Activated T-cell treated with anti-CD3 and anti-CD28 coated beads for 4 hours (primary cell): ENCODE measurements at places on chromosomes 1 and 21.
A peak's percentile ranks its signal among the peaks of the same experiment; 100 is the strongest.

DNA sequence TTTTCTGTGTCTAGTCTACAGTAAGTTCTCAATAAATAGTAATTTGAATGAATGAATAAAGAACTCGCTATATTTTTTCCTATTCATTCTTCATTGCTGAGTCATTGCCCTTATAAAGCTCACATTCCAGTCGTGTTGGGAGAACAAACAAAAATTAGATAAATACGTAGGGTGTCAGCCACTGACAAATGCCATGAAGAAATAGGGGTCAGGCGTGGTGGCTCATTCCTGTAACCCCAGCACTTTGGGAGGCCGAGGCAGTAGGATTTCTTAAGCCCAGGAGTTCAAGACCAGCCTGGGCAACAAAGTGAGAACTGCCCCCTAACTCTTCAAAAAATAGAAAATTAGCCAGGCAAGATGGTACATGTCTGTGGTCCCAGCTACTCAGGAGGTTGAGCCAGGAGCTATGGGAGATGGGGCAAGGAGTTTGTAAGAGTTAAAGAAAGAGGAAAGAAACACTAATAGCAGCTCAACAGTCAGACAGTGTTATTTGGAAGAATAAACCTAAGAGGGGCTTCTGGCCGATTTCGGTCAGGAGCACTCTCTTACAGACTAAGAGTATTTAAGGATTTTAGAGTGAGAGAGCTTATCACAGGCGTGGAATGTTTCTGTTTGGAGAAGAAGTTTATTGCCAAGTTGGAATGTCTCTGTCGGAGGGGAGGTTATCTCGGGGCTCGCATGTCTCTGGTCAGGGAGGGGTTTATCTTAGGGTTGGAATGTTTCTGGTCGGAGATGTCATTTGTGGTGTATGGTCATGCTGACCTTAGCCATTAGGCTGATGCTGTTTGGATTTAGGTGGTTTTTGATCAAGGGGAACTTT is 1.8 kb upstream of the CHML start:
- no peak for DNase-seq

DNA sequence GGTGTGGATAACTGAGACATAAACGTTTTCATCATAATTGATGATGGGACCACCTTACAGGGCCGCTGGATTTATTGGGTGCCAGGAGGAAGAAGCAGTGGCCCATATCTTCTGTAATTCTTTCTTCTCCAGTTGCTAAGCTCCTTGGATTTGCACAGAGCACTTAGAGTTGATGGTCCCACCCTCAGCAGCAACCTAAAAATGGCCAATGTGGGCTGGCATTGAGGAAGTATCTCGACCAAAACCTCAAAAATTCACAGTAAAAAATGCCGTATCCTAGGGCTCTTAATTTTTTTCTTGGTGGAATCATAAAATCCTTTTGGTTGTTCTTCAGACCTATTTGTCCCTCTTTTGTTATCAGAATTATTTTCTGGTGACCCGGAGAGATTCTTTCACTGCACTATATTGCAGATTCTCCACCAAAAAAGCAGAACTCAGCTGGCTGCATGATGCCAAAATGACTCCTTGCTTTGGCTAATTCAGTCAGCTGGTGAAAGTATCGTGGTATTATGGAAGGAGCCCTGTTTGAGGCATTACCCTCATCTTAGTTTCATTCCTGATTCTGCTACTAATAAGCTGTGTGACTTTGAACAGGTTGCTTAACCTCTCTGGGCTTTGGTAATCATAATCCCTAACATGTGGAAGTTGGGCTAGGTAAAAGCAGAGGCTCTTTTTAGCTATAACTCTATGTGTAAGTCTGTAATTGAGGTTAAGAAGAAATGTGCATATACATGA is 27.6 kb downstream of the KIRREL1 start:
- DNase-seq = no peak

DNA sequence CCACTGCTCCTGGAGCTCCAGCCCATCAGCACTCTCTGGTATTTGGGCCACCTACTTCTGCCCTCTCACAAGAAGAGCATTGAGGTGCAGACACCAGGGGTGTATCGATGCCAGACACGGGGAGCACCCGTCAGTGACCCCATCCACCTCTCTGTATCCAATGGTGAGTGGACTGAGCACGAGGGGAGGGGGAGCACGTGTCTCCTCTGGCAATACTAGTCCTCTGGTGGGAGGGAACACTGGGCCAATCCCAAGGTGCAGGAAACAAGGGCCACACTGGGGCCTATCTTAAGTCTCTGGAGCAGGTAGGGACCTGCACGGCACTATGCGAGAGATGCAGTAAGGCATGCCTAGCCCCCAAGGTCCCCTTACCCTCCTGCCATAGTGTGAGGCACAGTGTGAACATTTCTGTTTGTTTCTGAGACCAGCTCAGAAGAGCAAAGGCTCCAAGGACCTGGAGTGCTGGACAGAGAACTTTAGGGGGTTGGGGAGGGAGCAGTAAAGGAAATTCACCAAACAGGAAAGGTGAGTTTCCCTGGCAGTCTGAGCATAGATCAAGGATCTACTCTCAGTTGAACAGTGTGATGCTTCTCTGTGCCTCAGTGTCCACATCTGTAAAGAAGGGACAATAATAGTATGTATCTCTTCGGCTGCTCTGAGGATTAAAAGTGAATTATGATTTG is 2.3 kb downstream of the FCRLB start:
- DNase-seq = no peak

- no peak for DNase-seq
These were observed 126.1 kb downstream of the NAV1 start for GRCh38 chr1:201665036-201665435.

DNA sequence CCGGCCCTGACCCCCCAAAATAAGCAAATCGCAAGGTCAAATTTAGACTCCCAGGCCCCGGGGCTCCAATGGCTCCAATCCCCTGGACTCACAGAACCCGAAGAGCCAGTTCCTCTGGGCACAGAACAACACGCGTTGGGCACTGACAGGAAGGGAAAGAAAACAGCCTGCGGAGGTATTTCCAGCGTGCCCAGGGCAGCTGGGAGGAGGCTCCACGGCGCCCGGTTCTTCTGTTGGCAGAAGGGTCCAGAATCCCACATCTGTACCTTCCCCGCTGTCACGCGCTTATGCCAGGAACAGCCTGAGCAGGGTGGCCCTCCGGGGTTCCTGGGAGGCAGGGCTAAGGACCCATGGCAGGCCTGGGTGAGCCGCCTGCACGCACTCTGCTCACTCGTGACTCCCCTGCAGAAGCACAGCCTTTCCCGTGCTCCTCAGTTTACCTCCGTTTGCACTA is 85.5 kb downstream of the RIPK4 start:
- DNase-seq = no peak

DNA sequence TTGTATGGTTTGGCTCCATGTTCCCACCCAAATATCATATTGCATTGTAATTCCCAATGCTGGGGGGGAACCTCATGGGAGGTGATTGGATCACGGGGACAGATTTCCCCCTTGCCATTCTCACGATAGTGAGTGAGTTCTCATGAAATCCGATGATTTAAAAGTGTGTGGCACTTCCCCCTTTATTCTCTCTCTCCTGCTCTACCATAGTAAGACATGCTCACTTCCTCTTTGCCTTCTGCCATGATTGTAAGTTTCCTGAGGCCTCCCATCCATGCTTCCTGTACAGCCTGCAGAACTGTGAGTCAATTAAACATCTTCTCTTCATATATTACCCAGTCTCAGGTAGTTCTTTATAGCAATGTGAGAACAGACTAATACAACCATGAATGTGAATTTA is 211.6 kb upstream of the NR5A2 start:
- DNase-seq = no peak

DNA sequence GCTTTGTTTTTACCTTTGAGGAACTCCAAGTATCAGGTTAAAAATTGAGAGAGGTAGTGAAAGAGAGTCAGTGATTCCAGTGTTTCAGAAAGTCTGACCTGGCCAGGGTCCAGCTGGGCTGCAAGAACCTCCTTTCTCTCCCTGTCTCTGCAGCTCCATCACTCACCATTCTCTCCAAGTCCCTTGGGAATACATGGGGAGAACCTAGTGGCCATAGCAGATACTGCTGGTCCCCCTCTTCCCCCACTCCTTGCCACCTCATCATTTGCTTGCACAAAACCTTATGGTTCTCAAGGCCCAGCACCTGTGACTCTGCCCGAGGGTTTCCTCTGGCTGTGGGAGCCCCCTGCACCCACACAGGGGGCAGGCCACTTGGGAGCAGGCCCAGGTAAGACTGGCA is 279.5 kb downstream of the KIF26B start:
- DNase-seq = no peak

DNA sequence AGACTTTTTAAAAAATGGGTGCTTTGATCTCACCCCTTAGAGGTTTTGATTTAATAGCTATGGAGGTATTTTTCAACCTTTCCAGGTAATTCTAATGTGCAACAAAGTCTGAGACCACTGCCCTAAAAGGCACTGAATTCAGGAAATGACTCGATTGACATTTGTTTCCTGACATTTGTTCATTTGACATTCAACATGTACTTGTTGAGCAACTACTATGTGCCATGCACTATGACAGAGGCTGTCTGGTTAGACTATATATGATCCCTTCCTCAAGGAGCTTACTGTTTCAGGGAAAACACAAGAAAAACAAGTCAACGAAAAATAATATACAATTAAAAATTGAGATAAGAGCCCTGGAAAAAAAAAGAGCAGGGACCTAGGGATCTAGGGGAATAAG is 25.6 kb upstream of the AVPR1B start:
- no peak for DNase-seq

DNA sequence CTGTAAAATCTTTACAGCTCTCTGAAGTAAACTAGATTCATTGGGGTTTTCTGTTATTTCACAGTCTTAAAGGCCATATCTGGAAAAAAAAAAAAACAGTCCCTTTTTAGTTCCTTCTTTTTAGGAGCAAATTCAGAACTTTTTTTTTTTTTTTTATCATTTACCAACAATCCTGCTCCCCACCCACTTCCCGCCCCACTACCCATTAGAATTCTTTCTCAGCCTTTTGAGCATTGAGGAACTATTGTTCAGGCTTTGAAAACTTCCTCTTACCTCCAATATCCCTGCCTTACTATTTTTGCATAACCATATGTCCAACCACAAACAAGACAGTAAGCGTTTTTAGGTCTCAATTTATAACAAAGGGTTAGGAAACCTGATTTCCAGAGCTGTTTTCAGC is 330.1 kb downstream of the PLPP3 start:
- DNase-seq = no peak

DNA sequence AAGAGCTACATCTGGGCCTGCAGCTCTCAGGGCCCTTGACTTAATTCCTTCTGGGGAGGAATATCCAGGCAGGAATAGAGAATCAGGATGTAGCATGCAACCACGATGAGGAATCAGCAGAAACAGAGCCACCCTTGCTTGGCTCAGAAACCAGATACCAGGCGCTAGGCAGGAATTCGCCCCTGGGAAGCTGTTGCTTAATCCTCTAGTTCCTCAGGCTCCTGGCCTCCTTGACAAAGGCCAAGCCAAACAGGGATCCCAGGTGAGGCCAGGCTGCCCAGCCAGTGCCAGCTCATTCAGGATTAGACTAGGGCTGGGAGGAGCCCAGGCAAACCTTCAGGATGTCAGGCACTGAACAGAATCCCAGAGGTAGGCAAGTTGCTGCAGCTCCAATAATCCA is 48.2 kb upstream of the IRF2BP2 start:
- no peak for DNase-seq

GRCh38 chr1:78047106-78047505 is 1.3 kb downstream of the GIPC2 start:
- DNase-seq = no peak

DNA sequence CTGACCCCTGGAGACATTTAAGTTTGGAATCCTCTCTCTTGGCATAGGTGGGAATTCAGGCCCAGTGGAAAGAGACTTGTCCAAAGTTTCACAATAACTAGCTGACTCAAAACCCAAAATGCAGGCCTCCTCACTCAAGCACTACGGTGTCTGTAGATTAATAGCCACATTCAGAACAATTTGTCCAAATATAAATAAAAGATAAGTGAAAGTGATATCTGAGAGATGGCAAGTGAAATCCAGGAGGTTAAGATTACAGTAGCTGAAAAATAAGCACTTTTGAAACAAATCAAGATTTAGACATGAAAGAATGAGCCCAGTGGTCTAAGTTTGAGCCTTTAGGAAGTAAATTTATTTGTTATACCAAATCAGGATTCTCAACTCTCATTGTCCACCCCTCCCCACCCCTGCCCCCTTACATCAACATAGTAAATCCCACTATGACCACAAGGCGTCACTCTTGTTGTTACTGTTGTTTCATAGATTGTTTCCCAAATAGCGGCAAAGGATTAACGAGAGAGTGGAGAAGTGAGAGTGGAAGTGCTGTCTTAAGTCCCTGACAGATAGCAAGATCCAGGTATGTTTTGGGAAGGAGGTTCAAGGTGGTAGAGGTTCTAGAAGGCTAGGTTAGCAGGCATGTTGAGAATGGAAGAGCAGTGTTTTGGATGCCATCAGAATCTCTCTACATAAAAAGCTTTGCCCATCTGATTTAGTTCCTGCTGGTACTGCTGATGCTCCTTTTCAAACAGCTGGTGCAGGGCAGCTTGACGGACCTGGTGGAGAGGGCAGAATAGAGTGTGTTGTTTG is 7.1 kb upstream of the TPM3 start:
- peak; percentile 54 for DNase-seq

DNA sequence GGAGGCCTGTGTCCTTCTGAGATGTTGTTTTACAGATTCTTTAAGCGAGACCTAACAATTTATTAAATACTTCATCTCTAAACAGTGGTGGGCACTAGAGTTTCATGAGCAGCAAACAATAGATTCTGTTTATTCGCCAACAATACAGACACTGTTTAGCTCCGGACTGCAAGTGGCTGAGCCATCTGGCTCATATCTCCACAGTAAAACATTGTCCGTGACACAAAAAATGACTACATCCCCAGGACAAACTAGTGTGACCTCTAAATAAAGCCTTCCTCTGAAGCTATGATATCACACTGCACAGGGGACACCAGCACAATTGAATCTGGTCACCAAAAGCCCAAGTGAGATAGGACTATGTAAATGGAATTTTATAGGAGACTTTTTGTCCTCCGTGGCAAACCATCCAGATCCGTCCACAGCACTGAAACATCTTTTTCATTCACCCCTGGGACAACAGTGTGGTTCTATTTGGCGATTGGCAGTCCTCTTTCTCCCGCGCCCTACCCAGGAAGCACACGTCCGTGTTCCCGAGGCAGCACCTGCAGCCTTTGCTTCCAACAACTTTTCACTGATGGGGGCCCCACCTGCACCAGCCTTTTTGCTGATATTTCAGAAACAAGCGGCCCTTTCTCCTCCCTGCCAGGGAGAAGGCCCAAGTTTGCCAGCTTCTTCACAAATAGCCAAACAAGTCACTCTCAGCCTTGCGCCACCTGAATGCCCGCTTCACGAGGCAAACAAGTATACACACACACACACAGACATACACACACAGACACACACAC is 47.4 kb downstream of the OLIG1 start:
- DNase-seq = no peak
